ENCODE measurements at places on chromosomes 5 and 9.

DNA sequence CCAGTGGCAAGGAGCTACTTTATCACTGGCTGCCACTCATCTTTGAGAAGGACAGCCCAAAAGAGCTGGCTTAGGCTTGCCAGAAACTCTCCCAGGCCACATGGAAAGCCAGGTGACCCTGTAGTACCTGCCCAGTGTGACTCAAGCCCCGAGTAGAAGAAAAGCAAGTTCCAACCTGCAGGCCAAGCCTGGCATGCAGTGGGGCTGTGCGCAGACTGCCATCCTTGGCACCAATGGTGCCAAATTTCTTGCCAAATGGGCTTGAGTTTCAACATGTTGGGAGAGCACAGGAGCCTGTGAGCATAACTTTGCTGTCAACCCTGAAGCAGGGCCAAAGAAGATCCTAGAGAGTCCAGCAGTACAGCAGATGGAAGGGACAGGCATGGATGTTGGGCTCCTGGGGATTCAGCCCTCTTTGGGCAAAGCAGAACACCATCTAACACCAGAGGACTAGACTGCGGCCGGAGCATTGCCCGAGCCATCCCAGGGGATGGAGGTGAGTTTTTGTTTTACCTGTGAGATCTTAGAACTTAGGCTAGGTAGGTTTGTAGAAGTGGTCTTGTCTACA lies 27.3 kb upstream of the SHB start:
- DNase-seq: no peak

DNA sequence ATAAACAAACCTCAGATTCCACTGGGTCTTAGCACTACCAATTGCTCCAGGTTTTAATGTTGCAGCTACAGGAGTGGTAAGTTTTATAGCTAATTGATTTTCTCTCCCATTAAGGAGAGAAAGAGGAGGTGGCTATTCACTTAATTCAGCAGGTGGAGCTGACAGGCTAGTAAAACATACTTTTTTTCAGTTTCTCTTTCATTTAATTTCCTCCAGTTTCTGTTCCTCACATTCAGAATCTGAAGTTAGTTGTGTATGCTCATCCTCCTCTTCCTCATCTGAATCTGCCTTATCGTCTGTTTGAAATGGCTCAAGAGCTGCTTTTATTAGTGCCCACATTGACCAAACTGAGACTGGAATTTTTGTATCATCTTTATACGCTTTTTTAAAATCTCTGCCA lies 98.0 kb downstream of the PLPPR1 start:
- no peak for DNase-seq

- no peak for DNase-seq
Measured at GRCh38 chr9:17531642-17532254, 47.1 kb upstream of the SH3GL2 start.

DNA sequence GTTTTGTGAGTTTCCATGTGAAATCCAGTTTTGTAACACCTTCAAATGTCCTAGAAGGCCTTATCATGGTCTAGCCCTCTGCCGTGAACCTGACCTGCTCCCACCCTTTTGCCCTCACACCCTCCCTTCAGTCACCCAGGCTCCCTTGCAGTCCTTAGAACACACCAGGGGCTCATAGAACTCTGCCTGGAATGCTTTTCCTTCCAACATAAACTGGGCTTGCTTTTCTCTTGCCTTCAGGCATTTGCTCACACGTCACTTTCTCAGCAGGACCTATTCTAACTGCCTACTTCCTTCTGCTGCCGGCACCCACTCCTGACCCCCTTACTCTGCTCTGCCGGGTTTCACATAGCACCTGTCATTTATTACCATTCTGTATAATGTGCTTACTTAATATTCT lies 111.9 kb downstream of the PDE8B start:
- no peak for DNase-seq

DNA sequence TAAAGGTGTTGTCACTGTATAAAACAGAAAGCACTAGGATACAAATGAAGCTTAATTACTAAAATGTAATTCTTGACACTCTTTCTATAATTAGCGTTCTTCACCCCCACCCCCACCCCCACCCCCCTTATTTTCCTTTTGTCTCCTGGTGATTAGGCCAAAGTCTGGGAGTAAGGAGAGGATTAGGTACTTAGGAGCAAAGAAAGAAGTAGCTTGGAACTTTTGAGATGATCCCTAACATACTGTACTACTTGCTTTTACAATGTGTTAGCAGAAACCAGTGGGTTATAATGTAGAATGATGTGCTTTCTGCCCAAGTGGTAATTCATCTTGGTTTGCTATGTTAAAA lies 43.8 kb downstream of the NDFIP1 start:
- no peak for DNase-seq

- DNase-seq: no peak
Measured at GRCh38 chr5:134092875-134093274, 21.6 kb upstream of the TCF7 start.

All from cerebellar nuclear complex (tissue), 1 donor.